ENCODE measurements at places on chromosomes 1 and 21.

GRCh38 chr1:196464480-196464941, 143.7 kb downstream of the KCNT2 start:
- peak; percentile 76 for DNase-seq

DNA sequence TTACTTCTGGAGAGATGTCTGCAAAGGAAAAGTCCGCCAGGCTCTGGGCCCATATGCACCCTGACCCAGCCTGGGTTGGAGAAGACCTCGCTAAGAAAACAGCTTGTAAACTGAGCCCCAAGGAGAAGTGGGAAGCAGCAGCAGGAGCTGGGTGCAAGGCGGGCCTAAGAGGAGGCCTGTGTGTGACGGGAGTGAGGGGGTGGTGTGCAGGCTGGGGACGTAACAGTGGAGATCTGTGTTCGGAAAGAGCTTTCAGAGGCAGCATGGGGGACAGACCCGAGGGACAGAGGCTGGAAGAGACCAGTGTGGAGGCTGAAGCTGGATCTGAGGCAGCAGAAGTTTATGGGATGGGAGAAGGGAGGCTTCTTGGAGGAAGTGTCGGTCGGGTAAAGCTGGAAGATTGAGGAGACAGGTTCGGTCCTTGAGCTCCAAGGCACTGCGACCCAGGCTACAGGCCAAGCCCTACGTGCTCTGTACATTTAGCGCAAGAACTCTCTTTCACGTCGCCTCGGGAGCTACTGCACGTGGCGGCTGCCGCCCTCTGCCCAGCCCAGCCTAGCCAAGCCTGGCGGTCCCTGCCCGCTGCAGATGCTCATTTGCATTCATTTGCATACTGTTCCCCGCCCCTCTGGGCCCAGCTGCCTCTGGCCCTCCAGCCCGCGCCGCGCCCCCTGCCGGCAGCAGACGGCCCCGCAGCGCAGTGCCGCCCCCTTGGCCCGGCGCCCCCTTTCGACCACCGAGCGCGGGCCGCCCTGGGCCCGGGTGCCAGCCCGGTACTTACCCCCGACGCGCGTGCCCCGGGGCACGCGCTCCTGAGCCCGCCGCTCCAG, 6.3 kb downstream of the HPCA start:
- peak; percentile 44 for DNase-seq

DNA sequence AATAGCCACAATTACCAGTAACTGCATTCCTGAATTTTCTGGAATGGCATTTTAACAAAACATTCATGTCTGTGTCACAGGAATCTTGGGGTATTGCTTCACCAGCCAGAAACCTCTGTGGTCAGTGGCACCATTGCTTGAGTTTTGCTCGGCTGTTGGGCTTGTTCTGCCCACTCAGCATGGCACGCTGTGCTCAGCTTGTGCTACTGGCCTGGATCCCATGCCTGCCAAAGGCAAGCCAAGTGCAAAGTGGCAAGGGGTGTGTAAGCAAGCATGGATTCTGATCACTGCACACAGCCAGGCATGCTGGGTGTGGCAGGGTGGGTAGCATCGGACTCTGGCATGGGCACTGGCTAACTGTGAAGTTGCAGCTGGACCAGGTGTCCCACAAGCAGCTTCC, 1150.9 kb downstream of the MRPL39 start:
- DNase-seq, result peak; percentile 20

GRCh38 chr1:162536511-162536910, 25.0 kb upstream of the UAP1 start:
- peak; percentile 59 for DNase-seq

Measured in fibroblast of skin of scalp (primary cell).